ENCODE measurements at places on chromosomes 2 and 18. TPM values are rescaled to one million over a fixed set of nuclear protein-coding genes. Genes with fewer than 3 reads are reported as not detected.

- DNase-seq: no peak
These were observed 221.0 kb downstream of the ZNF407 start for GRCh38 chr18:74818516-74819175.

DNAH7 gene
- 0.08 TPM for polyA plus RNA-seq

WDR43 gene
- polyA plus RNA-seq: 27.1 TPM

GRCh38 chr2:98896416-98896815 lies 39.6 kb downstream of the CRACDL start:
- peak; percentile 10 for DNase-seq

- DNase-seq: no peak
These were observed 2.9 kb downstream of the DNPEP start for GRCh38 chr2:219384859-219385258.

IL37 gene
- polyA plus RNA-seq: 0.18 TPM

TYMS gene
- 110 TPM for polyA plus RNA-seq

- DNase-seq: no peak
These were observed 69.8 kb upstream of the SCN7A start for GRCh38 chr2:166563894-166564293.

GRCh38 chr2:46966576-46966975 lies 51.0 kb upstream of the MCFD2 start:
- DNase-seq: no peak

DNA sequence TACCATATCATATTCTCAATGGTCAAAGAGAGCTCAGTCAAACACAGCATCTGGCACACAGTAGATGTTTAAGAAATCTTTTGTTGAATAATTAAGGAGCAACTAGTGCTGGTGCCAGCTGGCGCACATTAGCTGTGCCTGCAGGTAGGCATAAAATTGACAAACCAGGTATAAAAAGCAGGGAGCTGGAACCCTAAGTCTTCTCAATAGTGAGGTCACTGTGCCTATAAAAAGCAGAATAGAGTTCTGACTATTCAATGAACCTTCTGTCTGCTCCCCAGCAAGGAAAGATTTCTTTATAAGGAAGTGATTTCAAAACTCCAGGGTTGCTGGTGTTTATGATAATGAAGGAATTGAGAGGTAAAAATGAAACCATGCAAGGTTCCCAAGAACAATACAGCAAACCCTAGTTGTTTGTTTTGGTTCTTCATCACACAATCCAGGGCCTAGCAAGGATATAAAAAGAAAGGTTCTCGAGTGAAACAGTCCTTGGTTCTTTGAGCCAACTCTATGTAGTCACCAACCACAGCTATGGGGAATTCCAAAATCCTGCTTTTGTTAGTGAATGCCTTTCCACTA lies 76.1 kb downstream of the THADA start:
- no peak for DNase-seq

- DNase-seq: no peak
These were observed 120.9 kb downstream of the DHRS9 start for GRCh38 chr2:169190197-169190775.

DNA sequence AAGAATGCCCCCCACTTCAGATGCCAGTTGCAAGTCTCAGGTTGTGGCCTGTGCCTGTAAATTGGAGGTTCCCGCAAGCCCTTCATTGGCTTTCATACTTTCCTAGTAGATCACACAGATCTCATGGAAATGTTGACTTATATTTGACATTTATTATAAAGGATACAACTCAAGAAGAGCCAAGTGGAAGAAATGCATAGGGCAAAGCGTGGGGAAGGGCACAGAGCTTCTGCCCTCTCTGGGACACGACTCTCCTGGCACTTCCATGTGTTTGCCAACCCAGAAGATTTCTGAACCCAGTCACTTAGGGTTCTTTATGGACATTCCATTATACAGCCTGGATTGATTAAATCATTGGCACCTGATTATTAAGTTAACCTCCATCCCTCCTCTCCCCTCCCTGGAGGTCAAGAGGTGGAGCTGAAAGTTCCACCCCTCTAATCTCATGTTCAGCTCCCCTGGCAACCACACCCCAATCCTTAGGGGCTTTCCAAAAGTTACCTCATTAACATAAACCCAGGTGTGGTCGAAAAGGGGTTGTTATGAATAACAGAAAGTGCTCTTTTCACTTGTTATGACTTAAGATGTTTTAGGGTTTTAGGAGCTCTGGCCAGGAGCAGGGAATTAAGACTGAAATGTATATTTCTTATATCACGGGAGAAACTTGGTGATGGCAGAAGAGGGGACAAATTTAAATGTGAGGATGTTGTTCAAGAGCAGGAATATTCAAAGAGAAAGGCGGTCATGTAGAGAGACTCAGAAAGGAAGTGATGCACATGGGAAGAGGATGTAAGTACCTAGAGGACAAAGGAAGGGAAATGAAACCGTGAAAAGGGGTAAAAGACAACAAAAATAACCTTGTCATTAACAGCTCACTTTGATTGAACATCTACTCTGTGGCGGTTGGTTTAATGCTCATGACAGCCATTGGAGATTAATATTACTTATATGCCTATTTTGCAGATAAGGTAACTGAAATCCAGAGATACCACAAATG lies 31.8 kb downstream of the SP100 start:
- no peak for DNase-seq

- no peak for DNase-seq
These were observed 136.4 kb downstream of the DYSF start for GRCh38 chr2:71589763-71590162.

DNA sequence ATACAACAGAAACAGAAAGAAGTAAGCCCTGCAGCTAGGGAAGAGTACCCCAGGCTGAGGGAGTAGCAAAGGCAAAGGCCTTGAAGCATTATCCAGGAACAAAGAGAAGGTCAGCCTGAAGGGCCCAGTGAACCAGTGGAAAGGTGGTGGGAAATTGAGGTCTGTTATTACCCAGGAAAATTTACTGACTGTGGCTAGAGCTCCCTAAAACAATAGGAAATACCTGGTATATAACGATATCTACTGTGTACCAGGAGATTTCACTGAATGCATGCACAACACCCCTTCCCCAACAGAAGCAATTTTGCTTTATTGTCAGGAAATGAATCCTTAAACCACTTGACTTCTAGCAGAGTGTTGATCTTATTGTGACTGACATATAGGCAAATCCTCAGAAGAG lies 365.3 kb downstream of the ERBB4 start:
- no peak for DNase-seq

DNA sequence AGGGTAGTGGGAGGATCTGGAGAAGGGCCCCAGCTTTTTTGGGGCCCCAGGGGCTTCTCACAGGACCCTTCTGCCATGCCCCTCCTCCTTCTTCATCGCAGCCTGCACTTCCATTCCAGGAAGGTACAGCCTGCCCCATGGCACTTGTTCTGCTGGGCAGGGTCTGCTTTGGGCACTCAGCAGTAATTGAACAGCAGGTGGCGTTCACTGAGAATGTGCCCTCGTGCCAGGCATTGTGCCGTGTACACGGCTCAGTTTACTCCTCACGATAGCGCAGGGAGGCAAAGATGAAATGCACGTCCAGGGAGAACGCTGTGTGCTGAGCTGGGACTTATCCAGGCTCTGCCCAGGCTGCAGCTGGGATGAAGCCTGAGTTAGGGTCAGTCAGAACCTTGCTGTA lies 54.8 kb upstream of the ASB18 start:
- DNase-seq: no peak

DNA sequence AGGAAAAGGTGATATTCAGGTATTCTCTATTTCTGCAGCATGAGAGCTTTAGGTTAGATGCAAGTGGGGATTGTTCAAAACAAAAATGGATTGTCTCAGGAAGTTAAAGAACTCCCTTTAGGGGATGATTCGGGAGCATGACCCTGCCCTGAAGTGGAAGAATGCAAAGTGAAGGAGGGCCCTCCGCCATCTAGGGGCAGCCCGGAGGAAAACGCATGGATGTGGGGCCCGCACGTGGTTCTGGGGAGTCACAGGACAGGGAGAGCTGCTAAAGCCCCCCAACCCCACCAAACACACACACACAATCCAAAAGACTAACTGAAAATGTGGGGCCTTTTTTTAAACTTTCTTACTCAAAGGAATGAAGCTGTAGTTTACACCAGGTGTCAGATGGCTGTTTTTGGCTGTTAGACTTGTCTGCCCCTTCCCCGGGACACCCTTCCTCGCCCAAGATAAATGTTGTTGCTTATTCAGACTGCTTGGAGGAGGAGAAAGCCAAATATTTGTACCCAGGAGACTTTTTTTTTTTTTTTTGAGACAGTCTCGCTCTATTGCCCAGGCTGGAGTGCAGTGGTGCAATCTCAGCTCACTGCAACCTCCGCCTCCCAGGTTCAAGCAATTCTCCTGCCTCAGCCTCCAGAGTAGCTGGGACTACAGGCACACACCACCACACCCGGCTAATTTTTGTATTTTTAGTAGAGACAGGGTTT lies 78.8 kb downstream of the HNRNPLL start:
- DNase-seq: peak; percentile 72

CD302 gene
- polyA plus RNA-seq: 0.79 TPM

GRCh38 chr18:56662063-56662408 lies 10.9 kb downstream of the WDR7 start:
- no peak for DNase-seq

DNA sequence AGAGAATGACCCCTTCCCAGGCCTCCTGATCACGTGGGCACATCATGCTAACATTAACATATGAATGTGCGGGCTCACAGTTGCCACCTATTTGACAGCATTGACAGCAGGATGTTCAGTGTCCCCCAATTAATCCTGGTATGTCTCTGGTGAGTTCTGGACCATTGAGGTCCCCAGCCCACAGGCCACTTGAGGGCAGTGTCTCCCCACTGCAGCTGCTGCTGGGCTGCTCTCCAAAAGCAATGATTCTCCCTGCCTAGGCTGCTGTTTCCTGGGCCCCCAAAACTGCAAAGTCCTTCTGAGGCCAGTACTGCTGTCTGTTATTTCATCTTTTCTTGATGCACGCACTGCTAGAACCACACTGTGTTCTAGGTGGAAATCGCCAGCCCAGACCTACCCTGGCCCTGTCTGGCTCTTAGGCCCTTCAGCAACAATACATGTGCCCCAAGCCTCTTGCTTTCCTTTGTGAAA lies 52.7 kb upstream of the MAPK4 start:
- DNase-seq: peak; percentile 77

DNA sequence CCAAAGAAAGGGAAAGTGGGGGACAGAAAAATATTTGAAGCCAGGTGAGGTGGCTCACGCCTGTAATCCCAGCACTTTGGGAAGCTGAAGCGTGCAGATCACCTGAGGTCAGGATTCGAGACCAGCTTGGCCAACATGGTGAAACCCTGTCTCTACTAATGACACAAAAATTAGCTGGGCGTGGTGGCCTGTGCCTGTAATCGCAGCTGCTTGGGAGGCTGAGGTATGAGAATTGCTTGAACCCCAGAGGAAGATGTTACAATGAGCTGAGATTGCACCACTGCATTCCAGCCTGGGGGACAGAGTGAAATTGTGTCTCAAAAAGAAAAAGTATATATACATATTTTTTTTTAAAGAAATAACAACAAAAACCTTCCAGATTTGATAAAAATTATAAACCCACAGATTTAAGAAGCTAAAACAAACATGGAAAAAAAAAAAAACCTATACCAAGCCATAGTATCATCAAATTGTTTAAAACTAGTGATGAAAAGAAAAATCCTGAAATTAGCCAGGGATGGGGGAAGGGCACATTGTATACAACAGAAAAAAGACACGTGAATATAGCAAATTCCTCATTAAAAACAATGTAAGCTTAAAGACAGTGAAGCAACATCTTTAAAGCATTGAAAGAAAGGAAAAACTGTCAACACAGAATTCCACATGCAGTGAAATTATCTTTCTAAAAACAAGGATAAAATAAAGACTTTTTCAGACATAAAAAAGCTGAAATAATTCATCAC lies 40.4 kb upstream of the MYCN start:
- DNase-seq: no peak

DNA sequence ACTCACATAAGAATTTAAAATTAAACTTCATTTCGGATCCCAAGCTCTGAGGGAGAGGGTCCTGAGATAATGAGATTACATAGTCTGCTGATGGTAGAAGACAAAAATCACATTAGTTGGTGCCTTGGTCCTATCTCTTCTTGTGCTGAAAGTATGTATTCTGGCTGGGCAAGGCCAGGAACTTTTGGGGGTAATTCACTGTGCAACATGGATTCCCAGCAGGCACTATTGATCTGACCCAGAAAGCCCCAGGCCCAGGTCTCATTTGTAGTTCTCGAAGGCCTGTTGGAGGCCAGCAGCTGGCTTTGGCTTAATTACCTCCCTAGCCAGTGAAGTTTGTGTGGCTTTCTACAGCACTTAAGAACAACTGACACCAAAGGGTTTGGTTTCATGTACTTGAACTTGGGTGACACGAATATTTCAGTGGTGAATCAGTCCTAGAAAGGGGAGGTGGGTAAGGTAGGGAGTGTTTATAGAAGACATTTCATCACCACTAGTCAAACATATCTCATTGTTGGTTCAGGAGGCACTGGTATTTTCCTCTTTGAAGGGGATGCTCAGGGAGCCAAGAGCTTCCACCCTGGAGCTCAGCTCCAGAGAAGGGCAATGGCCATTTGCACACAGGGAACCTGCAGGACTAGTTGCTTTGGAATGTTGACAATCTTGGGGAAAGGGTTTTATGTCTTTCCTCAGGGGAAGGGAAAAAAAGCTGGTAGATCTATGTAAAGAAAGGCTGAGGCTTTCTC lies 217.8 kb downstream of the OSR1 start:
- DNase-seq: peak; percentile 2

- no peak for DNase-seq
These were observed 210.0 kb downstream of the SS18 start for GRCh38 chr18:25880441-25880840.

- no peak for DNase-seq
These were observed 516.3 kb upstream of the FSIP2 start for GRCh38 chr2:185222311-185222710.

HRH4 gene
- polyA plus RNA-seq: 0.02 TPM

DNA sequence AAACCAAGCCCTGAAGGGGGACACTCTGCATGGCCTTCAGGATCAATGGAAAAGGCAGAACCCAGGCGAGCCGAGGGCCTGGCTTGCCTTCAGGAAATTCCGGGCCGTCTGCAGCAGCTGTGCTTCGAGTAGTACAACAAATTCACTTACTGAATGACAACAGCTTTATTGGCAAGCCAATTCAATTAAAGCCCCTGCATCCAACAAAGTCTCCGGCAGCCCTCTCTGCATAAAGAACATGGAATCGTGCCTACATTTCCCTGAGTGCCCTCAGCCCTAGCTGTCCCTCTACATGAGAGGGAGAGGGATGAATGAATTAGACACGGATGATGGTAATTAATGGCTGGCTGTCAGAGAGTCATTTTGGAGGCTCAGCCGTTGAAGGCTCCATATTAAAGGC lies 189.0 kb downstream of the BCL11A start:
- DNase-seq: no peak

GRCh38 chr2:28178946-28179345 lies 213.7 kb upstream of the FOSL2 start:
- DNase-seq: no peak

GRCh38 chr2:43609290-43609918 lies 13.6 kb upstream of the THADA start:
- DNase-seq: no peak

GLB1L gene
- polyA plus RNA-seq: 3.7 TPM

ZNF385B gene
- 0.82 TPM for polyA plus RNA-seq
